ENCODE measurements at places on chromosomes 16 and 17.

DNA sequence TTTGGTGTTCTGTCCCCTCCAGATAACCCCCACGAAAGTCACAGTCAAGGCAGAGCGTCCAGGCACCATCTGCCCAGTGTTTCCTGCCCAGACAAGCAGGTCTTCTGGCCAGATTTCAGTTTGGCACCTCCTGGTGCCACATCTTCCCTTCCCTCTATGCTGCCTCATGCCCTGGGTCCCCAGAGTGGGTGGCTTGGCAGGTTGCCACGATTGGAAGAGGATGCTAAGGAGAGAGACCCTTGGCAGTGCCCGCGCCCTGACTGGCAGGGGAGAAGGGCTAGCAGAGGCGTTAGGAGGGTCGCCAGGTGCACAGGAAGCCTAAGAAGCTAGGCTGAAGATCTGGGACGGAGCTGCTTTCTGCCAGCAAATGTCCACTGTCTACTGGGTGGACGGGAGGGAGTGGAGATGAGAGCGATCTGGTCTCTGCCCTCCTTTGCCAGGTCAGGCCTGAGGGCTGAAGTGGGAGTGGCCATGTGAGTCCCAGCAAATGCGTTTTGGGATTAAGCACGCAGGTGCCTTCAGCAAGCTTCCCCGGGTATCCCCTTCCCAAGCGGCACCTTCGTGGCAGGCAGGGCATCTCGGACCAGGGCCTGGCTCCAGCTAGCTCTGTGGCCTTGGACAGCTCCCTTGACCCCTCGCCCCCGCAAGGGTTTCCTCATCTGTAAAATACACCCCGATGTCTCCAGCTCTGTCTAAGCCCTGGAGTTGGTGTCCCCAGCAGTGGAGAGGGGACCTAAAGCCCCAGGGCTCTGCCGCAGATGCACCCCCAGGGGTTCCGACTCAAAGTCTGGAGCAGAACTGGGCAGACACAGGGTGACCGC lies 13.4 kb upstream of the CD300A start:
- no peak for DNase-seq

DNA sequence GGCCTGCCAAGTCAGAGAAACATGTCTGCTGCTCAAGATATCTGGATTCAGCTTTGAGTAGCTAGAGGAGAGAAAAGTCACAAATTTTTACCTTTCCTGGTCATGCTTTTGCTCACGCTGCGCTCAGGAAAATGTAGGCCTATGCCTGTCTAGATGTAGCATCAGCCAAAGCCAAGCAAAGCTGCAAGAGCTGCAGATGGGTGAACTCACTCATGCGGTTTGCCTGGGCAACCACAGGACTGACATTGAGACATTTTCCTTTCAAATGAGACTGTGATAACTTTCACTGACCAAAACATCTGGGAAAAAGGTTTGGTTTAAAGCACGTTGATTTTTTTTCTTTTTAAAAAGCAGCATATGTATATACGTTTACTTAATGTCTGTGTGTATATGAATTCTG lies 34.0 kb upstream of the NAGLU start:
- no peak for DNase-seq

GRCh38 chr16:11473728-11474127 lies 113.0 kb downstream of the LITAF start:
- no peak for DNase-seq

DNA sequence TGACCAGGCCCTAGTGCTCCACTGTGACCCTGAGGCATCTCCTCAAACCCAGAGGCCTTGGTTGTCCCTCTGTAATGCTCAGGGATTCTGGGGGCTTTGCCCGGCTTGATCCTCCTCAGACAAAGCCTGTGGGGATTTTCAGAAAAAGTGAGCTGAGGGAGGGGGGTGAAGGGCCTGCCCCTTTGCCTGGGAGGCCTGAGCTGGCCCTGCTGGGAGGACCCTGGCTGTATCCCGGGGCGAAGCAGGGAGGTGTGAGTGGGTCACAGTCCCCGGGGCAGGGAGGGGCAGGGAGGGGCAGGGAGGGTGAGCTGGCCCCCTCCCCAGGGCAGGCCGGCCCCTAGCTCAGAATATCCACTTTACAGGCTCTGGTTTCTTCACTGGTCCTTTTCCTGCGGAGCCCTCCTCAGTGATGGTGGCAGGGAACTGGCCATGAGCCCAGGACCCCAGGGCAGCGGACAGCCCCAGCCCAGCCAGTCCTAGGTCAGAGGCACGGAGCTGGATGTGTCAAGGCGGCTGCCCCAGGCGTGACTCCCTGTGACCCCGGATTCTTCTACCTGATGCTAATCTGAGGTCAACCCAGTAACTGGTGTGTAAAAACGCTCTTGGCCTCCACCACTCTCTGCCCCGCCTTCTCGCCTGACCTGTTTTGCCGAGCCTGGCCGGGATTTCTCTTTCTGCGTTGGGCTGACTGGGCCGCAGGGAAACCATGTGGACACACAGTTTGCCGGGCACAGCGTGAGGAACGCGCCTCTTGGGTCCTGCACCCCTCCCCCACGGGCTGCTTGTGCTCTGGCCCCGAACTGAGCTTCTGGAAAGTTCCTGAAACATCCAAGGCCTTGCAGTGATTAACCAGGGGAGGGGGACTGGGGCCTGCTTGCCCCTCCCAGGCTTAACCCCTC lies 5.8 kb upstream of the FASN start:
- no peak for DNase-seq

- DNase-seq: no peak
Observed at GRCh38 chr17:3505008-3505407, 29.2 kb downstream of the ASPA start.

GRCh38 chr17:9755083-9755482 lies 36.3 kb downstream of the DHRS7C start:
- no peak for DNase-seq

GRCh38 chr17:55769625-55770000 lies 18.8 kb downstream of the PCTP start:
- DNase-seq: no peak

GRCh38 chr16:84919269-84919668 lies 92.1 kb downstream of the ZDHHC7 start:
- DNase-seq: no peak

- no peak for DNase-seq
Observed at GRCh38 chr16:75455677-75456076, 8.8 kb downstream of the TMEM170A start.

DNA sequence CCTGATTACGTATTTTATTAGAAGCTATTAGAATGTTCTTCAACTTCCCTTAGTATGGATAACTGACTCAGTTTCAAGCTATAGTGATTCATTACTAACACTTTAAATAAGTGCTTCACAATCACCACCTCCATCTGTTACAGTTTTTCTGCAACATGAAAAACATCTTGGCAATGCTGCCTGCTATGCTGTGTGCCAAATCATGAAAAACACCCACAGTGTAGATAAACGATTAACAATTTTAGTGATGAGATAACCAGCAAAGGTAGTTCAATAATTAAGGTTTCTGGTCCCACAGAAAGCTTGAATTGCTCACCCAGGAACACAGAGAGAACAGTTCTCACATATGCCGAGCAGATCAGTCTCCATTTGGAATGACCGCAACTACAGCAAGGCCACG lies 51.4 kb upstream of the SLC25A19 start:
- no peak for DNase-seq

- DNase-seq: no peak
Observed at GRCh38 chr16:29806099-29806579, at the start of gene MAZ. Gene MAZ (plus strand): TSS chr16:29806529. CDS start chr16:29806702, 173 bp downstream.

GRCh38 chr16:65618931-65619330 lies 497.1 kb upstream of the CDH11 start:
- DNase-seq: no peak

DNA sequence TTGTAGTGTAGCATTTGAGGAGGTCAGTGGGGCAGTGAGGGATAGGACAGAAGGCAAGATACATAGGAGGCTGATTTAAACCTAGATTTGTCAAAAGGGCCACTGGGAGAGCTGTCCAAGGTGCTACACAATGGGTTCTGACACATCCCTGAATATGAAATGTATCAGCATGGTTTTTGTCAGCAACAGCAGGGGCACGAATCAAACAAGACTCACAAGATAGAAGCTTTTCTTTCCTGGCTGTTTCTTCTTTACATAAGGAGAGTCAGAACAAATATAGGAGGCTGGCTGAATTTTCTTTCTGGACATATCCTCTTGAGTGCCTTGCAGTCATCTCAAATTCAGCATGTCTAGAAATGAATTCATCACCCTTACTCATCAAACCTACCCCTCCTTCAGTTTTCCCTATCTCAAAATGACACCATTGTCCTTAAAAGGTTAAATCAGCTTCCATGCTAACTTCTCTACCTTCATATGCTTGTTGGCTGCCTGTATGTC lies 130.5 kb downstream of the NPIPB5 start:
- DNase-seq: no peak

GRCh38 chr16:87441886-87442580 lies 49.9 kb downstream of the MAP1LC3B start:
- no peak for DNase-seq

GRCh38 chr17:17134957-17135333 lies 71.2 kb downstream of the PLD6 start:
- DNase-seq: no peak

DNA sequence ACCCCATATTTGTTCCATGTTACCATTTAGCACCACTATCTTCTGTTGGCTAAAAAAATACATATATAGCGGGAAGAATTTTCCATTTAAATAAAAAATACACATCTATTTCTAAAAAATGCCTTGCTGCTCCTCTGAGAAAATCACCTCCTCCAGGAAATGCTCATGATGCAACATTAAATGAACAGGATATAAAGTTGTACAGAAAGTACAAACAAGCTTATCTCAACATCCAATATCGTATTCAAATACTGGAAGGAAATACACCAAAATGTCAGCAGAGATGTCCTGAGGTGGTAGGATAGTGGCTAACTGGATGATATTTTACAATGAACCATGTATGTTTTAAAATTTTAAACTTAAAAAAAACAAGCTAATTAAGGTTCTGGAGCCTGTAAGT lies 21.3 kb downstream of the GNA13 start:
- no peak for DNase-seq

GRCh38 chr16:50603206-50604064 lies 55.2 kb downstream of the NKD1 start:
- no peak for DNase-seq

- DNase-seq: no peak
Observed at GRCh38 chr17:78019367-78019975, 61.0 kb downstream of the TNRC6C start.

- DNase-seq: no peak
Observed at GRCh38 chr17:50952889-50953288, 86.7 kb upstream of the TOB1 start.

GRCh38 chr16:88068476-88069396 lies 117.5 kb downstream of the BANP start:
- DNase-seq: no peak

Measured in T-helper 1 cell (primary cell).